ENCODE measurements at places on chromosomes 1 and 21. TPM values are rescaled to one million over a fixed set of nuclear protein-coding genes. Genes with fewer than 3 reads are reported as not detected.

- no peak for DNase-seq
These were observed 125.7 kb downstream of the FMN2 start for GRCh38 chr1:240217403-240217802.

- DNase-seq = no peak
These were observed 21.5 kb downstream of the FOXD2 start for GRCh38 chr1:47459253-47459788.

Gene UBE2U
- not detected for total RNA-seq

Gene SERTAD4
- 3.2 TPM for total RNA-seq

DNA sequence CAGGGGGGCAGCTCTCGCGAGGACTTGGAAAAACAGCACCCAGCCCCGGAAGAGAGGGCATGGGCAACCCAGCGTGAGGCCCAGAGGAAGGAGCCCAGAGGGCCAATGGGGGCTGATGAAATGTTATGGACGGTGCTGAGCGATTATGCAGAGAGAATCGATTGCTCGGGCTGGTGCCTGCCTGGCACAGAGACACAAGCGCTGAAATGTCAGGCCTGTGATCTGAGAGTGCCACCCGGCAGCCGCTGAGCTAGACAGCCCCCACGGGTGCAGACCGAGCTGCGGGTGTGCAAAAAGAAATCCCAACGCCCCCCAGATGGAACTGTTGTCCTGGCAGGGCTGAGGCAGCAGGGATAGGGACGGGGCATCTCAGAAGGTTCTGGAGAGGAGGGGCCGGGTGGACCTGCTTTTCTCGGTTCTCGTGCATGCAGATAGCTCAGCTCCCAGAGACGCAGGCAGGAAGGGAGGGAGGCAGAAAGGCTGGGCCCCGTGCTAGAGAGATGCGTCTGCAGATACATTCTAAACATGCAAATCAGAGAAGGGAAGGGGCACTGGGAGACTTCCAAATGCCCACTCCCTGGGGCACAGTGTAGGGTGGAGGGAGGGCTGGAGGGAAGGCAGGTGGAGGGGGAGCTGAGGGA, 41.5 kb downstream of the TAS1R2 start:
- no peak for DNase-seq

All from H1 (cell line).